CD4-positive, alpha-beta T cell (primary cell): ENCODE measurements at places on chromosomes 7 and 10.

GRCh38 chr10:7700577-7701125 lies 2.5 kb upstream of the ITIH2 start:
- DNase-seq: no peak

DNA sequence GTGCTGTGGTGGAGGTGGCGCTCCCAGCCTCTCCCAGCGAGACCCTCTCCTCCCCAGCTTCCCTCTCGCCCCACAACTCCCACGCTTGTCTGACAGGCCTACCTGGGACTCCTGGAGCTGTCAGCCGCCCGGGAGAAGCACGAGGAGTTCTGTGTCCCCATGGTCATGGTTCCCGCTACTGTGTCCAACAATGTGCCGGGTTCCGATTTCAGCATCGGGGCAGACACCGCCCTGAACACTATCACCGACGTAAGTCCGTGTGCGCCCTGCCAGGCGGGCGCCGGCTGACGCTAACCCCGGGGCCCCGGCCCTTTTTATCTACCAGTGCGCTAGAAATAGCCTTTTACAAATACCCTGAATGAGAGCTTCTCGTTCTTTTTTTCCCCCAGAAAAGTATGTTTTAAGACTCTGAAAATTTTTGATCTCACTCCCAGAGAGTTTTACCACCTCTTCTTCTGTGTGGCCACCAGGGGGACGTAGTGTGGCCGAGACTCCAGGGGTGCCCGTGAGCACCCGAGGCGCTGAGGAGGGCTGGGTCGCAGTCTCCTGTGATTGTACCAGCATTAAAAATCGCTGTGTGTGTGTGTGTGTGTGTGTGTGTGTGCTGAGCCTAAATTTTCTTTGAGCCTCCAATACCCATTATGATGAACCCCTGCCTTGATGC lies 52.6 kb downstream of the PFKP start:
- no peak for DNase-seq

DNA sequence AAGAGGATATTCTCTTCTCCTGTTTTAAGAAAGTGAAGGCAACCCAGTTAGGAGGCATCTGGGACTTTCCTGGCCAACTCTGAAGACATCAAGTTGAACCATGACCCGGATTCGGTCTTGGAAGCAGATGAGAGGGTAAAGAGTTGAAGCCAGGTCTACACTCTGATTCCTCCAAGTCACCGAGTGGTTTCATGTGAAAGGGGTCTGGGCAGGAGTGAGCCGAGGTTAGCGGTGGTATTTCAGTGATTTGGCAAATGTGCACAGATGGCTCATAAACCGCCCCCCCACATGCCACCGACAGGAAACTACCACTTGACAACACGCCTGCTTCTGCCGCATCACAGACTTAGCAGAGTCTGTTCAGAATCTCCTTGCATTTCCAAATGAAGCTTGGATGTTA lies 11.4 kb upstream of the REPIN1 start:
- DNase-seq: peak; percentile 68

- no peak for DNase-seq
Observed at GRCh38 chr7:71696511-71696910, 564.6 kb downstream of the GALNT17 start.

DNA sequence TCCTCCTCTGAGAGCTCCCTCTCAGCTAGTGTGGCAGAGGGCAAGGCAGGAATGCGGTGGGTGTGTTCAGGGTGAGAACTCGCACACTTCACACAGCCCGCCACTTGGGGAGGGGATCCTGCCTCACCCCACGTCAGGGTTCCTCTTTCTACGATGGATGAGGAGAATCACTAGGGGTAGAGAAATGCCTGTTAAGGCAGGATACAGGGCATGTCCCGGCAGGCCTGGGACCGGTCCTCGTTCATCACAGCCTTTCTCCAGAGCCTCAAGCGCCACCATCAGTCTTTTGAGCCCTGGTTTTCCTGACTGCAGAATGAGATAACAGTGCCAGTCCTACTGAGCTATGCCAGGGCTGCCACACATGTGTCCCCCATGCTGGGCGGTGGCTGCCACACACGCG lies 546.7 kb upstream of the ADARB2 start:
- no peak for DNase-seq

DNA sequence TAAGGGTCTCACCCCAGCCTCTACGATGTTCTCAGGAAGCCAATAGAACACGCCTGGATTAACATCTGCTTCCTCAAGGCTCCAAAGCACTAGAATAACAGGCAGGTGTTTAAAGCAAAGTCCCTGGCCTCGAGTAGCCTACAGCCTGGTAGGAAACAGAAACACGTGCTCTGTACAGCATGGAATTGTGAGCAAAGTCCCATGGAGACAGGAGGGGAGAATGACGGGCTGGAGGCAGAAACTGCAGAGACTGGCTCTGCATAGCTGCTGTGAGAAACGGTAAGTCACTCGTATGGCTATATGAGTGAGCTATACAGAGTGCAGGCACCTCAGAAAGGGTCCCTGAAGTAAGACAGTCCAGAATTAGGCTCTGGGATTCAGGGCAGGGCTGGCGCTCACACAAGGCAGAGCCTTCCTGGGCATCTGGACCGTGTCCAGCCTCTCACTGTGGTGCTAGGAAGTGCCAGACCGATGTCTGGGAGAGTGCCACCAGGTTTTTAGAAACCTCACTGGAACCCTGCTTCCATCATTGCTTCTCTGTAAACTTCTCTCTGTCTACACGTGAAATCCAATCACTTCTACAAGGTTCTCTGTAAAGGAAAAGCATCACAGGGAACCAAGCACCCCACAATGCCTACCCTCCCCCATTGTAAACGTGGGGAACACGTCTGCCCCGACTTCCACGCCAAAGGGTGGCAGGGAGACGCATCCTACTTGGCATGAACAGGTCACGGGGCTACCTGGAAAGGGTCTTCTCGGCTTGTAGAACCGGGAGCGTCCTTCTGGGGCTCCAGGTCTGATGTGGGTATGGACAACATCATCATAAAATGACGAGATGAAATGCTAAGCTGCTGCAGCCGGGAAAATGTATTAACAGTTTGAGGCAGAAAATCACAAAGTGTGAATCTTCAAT lies 38.8 kb upstream of the SHH start:
- DNase-seq: no peak

DNA sequence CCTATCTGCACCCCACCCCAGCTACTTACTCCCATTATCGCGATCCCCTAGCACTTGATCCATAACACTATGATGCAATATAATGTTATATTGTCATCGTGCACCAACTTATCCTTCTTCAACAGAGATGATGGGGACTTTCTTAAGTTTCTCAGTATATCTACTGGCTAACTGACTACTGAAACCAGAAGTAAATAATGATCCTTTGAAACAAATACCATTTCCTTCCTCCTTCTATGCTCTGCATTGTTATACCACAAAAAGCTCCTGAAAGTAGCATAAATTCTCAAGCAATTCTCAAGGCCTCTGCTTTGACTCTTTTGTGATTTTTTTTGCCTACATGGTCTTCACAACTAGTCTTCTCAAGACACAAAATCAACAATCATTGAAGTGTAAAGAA lies 68.9 kb downstream of the HTR7 start:
- DNase-seq: no peak

DNA sequence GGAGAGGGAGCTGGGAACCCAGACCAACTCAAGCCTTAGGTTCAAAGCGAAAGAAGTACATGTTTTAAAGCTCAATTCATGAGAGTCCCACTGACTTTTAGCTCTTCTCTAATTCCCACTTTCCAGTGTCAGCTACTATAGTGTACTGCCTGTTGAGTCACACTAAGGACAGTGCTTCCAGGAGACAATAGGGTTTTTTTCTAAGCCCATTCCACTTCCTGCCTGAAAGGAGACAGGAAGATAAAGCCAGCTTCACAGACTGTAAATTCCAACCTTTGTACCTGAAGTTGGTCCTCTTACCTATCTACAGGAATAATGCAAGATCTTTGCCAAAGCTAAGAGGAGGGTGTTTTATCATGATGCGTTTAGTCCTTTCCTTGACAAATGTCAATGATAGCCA lies 4.4 kb downstream of the MSRB2 start:
- no peak for DNase-seq

DNA sequence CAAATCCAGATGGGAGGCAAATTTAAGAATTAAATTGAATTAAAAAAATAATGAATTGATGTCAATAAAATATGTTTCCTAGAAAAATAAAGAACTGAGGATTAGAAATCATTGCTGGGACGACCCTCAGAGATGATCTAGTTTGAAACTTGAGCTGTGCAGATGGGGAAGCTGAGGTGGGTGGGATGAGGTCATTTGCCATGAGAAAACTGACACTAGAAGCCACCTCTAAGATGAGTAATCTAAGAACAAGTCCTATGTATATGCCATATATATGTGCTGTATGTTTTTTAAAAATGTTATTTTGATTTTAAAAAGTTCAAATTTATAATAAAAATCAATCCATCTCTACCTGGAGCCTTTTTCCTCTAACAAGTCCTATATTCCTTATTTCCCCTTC lies 135.7 kb downstream of the RSU1 start:
- DNase-seq: no peak

GRCh38 chr10:97320480-97321031 lies 1.5 kb downstream of the FRAT1 start:
- DNase-seq: peak; percentile 38

GRCh38 chr10:80493522-80494051 lies 39.5 kb downstream of the TSPAN14 start:
- DNase-seq: no peak

DNA sequence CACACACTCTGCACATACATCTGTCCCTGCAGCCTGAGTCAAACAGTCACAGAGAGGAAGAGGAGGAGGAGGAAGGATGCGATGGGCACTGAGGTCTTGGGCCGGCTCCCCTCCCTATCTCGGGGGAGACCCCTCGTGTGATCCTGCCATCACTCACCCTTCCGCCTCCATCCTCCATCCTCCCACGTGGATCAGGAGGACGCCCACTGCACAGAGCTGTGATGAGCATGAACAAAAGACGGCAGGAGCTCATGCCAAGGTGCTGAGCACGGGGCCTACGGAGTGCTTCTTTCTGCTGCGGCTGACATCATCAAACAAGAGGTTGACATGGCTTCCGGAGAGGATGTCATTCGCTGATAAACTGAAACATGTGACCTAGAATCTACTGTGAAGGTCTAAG lies 68.0 kb downstream of the DIP2C start:
- no peak for DNase-seq

DNA sequence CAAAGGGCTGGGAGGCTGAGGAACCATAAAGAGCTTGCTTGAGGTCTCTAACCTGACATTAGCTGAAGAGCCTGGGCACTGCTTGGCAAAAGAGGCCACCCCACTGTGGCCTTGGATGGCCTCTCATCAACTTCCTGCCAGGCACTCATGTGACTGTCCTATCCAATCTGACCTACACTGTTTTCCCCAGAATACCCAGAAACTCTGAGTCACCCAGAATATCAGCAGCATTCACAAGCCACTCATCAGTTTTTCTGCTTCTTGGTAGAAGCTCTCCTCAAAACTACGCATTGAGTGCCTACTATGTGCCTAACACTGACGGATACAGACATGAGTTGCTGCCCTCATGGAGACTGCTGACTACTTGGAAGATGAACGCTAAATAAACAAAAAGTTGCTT lies 4.1 kb upstream of the NT5C2 start:
- DNase-seq: peak; percentile 62

DNA sequence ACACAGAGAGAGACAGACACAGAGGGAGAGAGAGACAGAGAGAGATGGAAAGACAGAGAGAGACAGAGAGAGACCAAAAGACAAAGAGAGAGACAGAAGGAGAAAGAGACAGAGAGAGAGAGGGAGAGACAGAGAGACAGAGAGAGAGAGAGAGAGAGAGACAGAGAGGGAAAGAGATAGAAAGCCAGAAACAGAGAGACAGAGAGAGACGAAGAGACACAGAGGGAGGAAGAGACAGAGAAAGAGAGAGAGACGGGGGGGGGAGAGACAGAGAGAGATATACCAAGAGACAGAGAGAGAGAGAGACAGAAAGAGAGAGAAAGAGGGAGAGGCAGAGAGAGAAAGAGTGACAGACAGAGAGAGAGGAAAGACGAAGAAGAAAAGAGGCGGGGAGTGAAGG lies 10.2 kb downstream of the VSTM4 start:
- DNase-seq: no peak

DNA sequence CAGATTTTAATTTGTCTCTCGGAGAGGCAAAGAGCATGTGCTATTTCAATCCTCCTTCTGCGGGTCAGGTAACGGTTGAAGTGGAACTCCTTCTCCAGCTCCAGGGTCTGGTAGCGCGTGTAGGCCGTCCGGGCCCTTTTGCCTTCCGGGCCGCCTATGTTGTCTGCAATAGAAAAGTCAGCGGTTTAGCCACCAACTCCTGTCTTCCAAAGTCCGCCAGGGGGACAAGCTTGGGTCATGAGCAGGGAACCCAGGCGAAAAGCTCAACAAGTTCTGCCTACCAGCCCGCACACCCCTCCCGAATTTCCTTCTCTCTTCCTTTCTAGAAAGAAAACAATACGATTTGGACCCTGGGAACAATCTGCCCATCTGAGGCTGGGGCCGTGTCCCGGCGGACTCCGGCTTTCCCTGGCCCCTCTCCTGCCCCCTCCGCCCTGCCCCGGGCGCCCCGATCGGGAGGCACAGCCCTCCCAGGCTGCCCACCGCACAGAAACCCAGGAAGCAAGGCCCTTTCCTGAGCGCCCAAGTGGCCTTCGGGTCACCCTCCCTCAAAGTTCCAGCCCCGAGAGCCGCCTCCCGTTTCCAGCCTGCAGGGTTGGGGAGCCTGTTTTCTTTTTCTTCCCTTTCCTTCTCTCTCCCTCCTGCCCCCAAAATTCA lies 1.4 kb downstream of the HOXA5 start:
- no peak for DNase-seq

GRCh38 chr10:60488111-60488669 lies 98.5 kb upstream of the ANK3 start:
- DNase-seq: no peak

DNA sequence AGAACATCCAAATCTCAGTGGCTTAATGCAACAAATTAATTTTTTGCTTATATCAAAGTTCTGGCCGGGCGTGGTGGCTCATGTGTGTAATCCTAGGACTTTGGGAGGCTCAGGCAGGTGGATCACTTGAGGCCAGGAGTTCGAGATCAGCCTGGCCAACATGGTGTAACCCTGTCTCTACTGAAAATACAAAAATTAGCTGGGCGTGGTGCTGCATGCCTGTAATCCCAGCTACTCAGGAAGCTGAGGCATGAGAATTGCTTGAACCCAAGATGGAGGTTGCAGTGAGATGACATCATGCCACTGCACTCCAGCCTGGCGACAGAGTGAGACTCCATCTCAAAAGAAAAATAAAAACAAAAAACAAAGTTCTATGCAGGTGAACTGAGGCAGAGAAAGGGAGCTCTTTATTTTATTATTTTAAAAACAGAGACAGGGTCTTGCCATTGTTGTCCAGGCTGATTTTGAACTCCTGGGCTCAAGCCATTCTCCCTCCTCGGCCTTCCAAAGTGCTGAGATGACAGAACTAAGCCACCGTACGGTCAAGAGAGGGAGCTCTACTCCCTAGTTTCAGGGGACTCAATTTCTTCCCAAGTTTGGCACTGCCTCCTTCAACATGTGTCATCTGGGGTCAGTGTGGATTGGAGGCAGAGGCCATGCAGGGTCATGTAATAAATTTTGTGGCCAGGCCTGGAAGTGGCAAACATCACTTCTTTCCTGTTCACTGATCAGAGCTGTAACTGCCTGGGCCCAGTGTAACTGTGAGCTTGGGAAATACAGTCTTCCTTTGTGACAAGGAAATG lies 2.4 kb downstream of the ADCK2 start:
- peak; percentile 41 for DNase-seq

- no peak for DNase-seq
Observed at GRCh38 chr7:37259319-37259821, 189.3 kb downstream of the ELMO1 start.
